ENCODE measurements at places on chromosomes 1 and 21. TPM values are rescaled to one million over a fixed set of nuclear protein-coding genes. Genes with fewer than 3 reads are reported as not detected.

DNA sequence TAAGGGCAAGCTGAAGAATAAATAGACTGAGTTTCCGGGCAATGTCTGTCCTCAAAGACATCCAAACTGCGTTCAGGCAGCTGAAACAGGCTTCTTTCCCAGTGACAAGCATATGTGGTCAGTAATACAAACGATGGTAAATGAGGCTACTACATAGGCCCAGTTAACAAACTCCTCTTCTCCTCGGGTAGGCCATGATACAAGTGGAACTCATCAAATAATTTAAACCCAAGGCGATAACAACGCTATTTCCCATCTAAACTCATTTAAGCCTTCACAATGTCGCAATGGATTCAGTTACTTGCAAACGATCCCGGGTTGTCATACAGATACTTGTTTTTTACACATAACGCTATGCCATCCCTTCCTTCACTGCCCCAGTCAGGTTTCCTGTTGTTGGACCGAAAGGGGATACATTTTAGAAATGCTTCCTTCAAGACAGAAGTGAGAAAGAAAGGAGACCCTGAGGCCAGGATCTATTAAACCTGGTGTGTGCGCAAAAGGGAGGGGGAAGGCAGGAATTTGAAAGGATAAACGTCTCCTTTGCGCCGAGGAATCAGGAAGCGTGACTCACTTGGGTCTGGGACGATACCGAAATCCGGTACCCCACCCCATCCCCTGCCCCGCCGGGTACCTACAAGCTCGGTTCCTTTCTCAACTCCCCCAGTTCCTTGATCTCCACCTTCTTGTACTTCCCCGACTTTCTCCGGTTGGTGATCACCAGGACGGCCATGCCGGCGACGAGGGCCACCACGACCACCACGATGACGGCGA, 1.3 kb downstream of the TACSTD2 start:
- no peak for DNase-seq

DNA sequence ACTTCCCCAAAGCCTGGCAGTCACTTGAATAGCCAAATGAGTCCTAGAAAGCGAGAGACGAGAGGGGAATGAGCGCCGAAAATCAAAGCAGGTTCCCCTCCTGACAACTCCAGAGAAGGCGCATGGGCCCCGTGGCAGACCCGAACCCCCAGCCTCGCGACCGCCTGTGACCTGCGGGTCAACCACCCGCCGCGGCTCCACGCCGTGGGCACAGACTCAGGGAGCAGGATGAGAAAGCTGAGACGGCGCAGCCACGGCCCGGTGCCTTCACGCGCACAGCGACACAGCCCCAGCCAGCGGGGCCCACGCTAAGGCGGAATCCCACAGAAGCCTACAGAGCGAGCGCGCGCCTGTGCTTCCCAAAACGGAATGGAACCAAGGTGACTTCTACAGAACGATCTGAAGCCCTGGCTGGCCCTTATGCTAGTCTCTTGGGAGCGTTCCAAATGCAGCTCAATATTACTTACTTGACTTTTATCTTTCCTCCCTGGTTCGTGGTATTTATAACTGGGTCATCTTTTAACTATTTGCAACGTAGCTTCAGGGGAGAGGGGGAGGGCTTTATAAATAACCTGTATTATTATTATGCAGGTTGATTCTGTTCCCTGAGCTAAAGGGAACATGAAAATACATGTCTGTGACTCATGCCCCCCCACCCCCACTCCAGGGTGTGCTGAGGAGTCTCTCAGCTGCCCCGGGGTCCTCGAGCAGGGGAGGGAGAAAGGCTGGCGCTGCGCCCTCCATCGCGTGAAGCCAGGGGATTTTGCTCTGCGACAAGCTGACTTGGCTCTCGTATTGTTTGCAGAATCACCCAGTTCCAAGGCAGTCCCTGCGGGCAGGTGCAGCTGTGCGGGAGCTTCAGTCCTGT, 1.7 kb downstream of the TSPEAR start:
- peak; percentile 7 for DNase-seq

DNA sequence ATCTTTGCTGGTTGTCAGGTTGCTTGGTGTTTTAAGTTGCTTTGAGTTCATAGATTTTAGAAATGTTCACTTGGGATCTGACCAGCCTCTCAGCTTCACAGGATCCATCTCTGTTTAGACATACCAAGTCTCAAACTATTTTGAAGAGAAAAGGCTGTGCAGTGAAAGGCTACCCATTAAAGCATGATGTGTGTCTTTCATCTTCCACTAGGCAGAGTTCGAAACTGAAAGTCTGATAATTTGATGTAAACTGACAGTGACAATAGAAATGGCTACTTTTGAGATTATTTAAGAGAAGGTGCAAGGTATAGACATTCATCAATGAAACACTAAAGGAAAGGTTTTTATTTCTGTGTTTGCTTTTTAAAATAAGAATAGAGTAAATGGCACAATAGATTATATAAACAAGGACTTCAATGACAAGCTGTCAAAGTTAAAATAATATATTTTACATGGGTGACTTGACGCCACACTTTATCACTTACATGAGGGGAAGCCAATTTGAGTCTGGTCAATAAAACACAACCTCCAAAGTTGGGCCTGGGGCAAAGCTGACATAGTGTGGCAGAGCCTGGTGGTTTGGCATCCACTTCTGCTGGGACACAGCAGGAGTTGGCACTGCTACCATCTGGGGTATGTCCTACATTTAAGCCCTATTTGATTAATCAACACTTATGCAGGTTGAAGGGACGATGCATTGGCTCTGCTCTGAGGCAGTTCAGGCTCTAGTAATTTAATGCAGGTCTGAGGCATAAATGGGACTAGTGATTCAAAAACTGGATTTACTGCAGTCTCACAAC, 197.7 kb downstream of the CRB1 start:
- no peak for DNase-seq

- no peak for DNase-seq
Observed at GRCh38 chr21:14071902-14072734, 138.6 kb downstream of the LIPI start.

- DNase-seq = peak; percentile 51
Observed at GRCh38 chr1:97070376-97070775, 348.8 kb downstream of the PTBP2 start.

- DNase-seq = no peak
Observed at GRCh38 chr21:21114461-21114860, 116.3 kb downstream of the NCAM2 start.

- DNase-seq = no peak
Observed at GRCh38 chr1:21677168-21677567, 8.0 kb upstream of the RAP1GAP start.

DNA sequence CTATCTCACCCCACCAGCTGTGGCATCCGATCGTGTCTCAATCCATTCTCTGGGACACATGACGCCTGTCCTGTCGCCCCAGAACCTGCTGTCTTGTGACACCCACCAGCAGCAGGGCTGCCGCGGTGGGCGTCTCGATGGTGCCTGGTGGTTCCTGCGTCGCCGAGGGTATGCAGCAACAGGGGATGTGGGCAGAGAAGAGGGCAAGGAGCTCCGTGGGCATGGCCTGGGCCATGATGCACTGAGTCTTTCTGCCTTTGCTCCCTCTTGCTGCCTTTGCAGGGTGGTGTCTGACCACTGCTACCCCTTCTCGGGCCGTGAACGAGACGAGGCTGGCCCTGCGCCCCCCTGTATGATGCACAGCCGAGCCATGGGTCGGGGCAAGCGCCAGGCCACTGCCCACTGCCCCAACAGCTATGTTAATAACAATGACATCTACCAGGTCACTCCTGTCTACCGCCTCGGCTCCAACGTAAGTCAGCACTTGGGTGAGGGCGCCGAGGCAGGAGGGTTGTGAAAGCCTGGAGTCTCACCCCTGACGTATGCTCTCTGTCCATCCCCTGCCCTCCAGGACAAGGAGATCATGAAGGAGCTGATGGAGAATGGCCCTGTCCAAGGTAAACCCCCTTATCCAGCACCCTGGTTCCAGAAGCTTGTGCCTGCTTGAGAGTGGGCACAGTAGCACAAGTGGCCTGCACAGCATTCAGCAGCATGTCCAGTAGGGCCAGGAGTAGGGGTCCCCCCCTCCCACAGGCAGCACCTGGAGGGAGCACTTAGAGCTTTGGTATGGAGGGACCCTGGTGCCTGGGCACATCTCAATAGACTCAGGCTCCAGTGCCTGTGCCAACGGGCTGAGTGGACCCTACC, 8.8 kb downstream of the TINAGL1 start:
- no peak for DNase-seq

B3GALT5 gene
- total RNA-seq = not detected

DNA sequence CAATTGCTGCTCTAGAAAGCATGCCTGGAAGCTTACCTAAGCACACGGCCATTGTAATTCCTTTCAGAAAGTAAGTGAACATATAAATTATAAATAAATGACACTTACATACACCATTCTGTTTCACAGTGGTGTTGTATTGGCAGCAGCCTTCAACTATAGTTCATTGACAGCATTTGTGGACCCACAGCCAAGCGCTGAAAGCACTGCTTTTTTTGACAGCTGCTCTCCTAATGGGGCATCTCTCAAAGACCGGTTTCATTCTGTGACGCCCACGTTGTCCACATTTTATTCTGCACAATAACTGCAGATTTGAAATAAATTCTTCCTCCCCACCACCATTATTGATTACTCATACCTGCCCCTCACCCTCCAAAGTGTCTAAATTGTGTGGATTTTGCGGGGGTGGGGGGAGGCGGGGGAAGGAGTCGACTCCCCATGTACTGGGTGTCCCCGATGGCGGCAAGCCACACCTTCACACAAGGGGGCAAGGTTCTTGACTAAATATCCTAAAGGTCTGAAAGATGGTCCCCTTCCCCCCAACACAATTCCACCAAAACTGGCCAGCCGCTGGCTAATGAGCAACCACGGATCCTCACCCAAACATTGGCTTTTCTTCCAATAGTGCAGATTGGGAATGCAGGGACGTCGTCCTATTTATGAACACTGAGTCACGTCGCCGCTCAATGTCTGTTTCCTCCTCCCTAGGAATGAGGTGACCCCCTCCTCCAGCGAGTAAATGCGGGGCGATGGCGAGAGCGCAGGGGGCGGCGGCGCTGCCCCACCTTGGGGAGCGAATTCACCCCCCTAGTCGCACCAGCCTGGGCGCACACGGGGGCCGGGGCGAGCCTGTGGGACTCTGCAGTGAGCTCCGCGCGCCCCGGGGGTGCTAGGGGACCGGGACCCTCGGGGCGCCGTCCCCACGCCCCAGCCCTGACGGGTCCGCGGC, 960 bp downstream of the RCAN1 start:
- DNase-seq = no peak

WDR64 gene
- total RNA-seq = not detected

DNA sequence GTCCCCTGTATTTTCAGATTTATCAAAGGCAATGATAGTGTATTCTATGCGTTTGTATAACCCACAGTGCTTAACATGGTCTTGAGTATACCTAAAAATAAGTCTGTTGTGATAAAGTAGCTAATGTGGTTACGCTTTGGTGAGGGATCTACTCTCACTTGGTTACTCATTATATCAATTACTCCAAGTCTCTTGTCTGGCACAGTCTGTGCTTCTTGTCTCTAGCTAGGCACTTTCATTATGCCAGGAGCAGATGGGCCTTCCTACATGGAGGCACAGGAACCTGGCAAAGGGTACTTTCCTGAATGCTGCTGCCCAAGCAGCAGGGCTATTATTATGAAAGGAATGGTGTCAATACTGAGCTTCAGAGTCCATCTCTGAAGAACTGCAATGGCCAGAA, 4.2 kb upstream of the PTPN22 start:
- no peak for DNase-seq
